ENCODE measurements at places on chromosomes 5 and 9.

DNA sequence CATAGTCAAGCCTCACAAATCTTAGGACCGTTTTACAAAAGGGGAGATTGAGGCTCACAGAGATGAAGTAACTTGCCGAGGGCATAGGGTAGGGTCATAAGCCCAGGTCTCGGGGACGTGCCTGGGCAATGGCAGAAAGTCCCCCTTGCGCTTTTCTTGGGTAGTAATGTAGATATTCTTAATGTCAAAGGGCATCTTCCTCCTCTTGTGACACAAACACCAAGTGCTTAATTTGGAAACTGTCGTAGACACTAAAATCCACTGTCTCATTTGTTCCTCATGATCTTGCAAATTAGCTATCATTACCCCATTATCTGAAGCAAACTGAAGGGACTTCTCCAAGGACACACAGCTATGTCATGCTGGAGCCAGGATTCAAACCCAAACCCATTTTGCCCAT is 180.8 kb downstream of the GAS1 start:
- H3K4me1 ChIP-seq, result no peaks in the 10 kb centered on the region
- H3K4me3 ChIP-seq, result no peak overlapping the region
- H3K27ac ChIP-seq, result no peak overlapping the region
- DNase-seq, result no peak
- H3K36me3 ChIP-seq, result no peaks in the 10 kb centered on the region

DNA sequence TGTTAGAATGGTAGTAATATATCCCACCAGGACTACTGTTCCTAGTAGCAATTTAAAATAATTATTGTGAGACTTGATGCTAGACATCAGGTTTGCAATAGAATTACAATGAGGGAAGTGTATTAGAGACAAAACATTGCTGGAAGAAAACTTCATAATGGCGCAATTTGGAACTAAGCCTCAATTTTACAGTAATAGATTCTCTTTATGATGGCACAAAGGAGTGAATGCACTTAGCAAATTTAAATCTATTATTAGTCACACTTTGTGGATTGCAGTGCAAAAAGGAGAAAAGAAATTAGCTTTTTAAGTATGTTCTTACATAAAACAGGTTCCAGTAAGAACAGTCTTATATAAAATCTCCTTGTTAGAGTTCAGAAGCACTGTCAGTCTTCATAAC is 358.3 kb downstream of the KIAA0825 start:
- H3K27me3 ChIP-seq, result peaks cover 10% of the 10 kb centered on the region
- no peaks in the 10 kb centered on the region for H3K4me1 ChIP-seq
- no peak for DNase-seq
- H3K27ac ChIP-seq, result no peak overlapping the region
- no peak overlapping the region for H3K4me3 ChIP-seq

- no peak for DNase-seq
- no peaks in the 10 kb centered on the region for H3K36me3 ChIP-seq
- no peaks in the 10 kb centered on the region for H3K27me3 ChIP-seq
Observed at GRCh38 chr5:40386289-40386688, 293.4 kb upstream of the PTGER4 start.

DNA sequence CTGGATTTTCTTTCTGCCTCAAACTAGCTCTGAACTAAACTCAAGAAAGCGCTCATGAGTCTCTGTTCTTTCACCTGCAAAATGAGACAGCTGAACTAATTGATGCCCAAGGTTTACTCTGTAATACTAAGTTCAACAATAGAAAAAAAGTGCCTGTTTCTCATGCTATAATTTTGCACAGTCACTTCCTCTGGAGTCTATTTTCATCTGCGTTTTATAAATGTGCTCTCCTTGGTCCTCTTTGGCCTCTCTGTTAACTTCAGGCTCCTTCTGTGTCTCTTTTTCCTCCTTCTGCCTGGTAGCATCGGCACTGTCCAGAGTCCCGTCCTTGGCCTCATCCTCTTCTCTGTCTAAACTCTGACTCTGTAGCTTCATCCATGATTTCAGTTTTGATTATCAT is 311.9 kb upstream of the TLE4 start:
- DNase-seq, result no peak
- no peaks in the 10 kb centered on the region for H3K36me3 ChIP-seq
- H3K27me3 ChIP-seq, result no peaks in the 10 kb centered on the region
- no peak overlapping the region for H3K27ac ChIP-seq
- H3K4me3 ChIP-seq, result no peak overlapping the region
- H3K4me1 ChIP-seq, result no peaks in the 10 kb centered on the region

- H3K27ac ChIP-seq, result no peak overlapping the region
- H3K36me3 ChIP-seq, result no peaks in the 10 kb centered on the region
- H3K4me3 ChIP-seq, result no peak overlapping the region
Observed at GRCh38 chr5:113606298-113607134, 93.0 kb downstream of the YTHDC2 start.

GRCh38 chr5:132865668-132866341 is 464 bp downstream of the GDF9 start:
- peak overlapping the region; percentile 49 for H3K4me3 ChIP-seq
- DNase-seq, result no peak
- H3K27me3 ChIP-seq, result no peaks in the 10 kb centered on the region

- H3K27me3 ChIP-seq, result no peaks in the 10 kb centered on the region
- no peak for DNase-seq
- H3K36me3 ChIP-seq, result no peaks in the 10 kb centered on the region
- peaks cover 17% of the 10 kb centered on the region for H3K4me1 ChIP-seq
Observed at GRCh38 chr5:119070578-119070827, 384 bp upstream of the DMXL1 start.

- H3K4me1 ChIP-seq, result peaks cover 56% of the 10 kb centered on the region
- H3K27me3 ChIP-seq, result no peaks in the 10 kb centered on the region
- no peak overlapping the region for H3K4me3 ChIP-seq
- peak overlapping the region; percentile 98 for H3K27ac ChIP-seq
Observed at GRCh38 chr9:34992376-34992951, 2.9 kb downstream of the DNAJB5 start.

GRCh38 chr9:26310294-26310693 is 582.3 kb downstream of the CAAP1 start:
- H3K27ac ChIP-seq, result no peak overlapping the region
- H3K4me1 ChIP-seq, result no peaks in the 10 kb centered on the region

DNA sequence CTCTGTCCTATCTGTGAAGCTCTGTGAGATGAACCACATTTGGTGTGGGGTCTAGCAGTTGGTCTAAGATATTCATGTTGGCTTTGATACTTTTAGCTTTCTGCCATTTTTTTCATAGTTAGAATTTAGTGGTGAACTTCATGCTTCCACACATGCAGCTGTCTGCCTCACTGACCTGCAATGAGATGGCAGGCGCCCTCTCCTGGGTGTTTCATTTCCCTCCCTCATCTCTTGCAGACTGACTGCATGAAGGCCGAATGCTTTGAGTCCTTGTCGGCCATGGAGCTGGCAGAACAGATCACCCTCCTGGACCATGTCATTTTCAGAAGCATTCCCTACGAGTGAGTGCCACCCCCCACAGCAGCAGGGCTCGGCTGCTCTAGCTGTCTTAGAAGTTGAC is 26.1 kb upstream of the CKMT2 start:
- H3K27me3 ChIP-seq, result no peaks in the 10 kb centered on the region
- no peak overlapping the region for H3K4me3 ChIP-seq
- no peaks in the 10 kb centered on the region for H3K36me3 ChIP-seq
- H3K27ac ChIP-seq, result no peak overlapping the region

DNA sequence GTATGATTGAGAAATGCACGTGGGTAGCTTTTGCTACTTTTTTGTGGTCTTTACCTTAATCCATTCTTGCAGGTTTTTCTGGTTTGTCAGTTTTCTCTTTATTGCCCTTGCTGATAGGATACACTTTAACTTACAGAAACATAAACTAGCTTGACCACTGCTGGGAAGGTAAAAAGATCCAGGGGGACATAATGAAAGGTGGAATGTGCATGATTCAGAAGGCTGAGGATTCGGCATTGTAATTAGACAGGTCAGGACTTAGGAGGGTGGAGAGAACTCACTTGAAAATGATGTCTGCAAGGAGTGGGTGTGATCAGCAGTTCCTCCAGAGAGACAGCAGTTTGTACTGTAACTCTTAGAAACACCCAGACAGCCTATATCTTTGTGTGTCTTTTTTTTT is 19.8 kb upstream of the TXNDC8 start:
- DNase-seq, result no peak
- no peaks in the 10 kb centered on the region for H3K27me3 ChIP-seq
- H3K4me1 ChIP-seq, result no peaks in the 10 kb centered on the region
- H3K36me3 ChIP-seq, result no peaks in the 10 kb centered on the region
- no peak overlapping the region for H3K27ac ChIP-seq
- H3K4me3 ChIP-seq, result no peak overlapping the region

GRCh38 chr9:132609829-132610228 is 27.4 kb downstream of the BARHL1 start:
- peak; percentile 69 for DNase-seq
- H3K4me3 ChIP-seq, result no peak overlapping the region
- H3K27me3 ChIP-seq, result no peaks in the 10 kb centered on the region
- H3K36me3 ChIP-seq, result peaks cover 10% of the 10 kb centered on the region

GRCh38 chr9:136394312-136395019 is 5.5 kb downstream of the SNAPC4 start:
- peaks cover 23% of the 10 kb centered on the region for H3K36me3 ChIP-seq
- H3K4me3 ChIP-seq, result no peak overlapping the region
- H3K27ac ChIP-seq, result no peak overlapping the region
- no peak for DNase-seq
- no peaks in the 10 kb centered on the region for H3K4me1 ChIP-seq

DNA sequence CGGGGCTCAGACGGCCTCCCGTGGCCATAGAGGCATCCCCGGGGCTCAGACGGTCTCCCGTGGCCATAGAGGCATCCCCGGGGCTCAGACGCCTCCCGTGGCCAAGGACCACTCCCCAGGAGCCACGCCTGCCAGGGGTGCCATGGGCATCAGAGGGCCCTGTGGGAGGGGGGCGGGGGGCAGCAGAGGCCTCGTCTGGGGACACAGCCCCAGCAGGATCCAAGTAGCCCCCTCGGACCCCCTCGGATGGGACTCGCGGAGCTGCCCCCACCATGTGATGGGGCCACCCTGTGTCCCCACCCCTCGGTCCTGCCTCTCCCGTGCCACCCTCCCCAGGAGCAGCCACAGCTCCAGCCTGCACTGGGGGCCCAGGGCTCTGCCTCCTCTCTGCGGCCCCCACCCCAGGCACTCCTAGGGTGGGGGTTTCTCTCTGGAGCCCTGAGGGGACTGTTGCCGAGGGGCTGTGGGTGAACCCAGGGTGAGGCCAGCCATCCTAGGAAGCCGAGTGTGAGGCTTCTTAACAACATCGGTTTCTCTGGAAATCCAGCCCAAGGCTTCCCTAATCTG is 2.5 kb downstream of the ENTPD8 start:
- DNase-seq, result no peak
- H3K36me3 ChIP-seq, result no peaks in the 10 kb centered on the region

GRCh38 chr9:123687246-123687751 is 242.6 kb downstream of the DENND1A start:
- H3K4me3 ChIP-seq, result no peak overlapping the region
- H3K4me1 ChIP-seq, result peaks cover 51% of the 10 kb centered on the region
- peak; percentile 12 for DNase-seq
- peak overlapping the region; percentile 17 for H3K27ac ChIP-seq

GRCh38 chr5:126543660-126544059 is 51.4 kb downstream of the ALDH7A1 start:
- H3K36me3 ChIP-seq, result peaks cover 18% of the 10 kb centered on the region
- H3K27me3 ChIP-seq, result no peaks in the 10 kb centered on the region
- DNase-seq, result no peak
- H3K27ac ChIP-seq, result no peak overlapping the region
- no peak overlapping the region for H3K4me3 ChIP-seq

All from cardiac muscle cell (in vitro differentiated cells and primary cell).